Activated T-cell treated with anti-CD3 and anti-CD28 coated beads for 48 hours (primary cell): ENCODE measurements at places on chromosomes 16 and 17.

GRCh38 chr17:12342161-12342560, 321.5 kb downstream of the MAP2K4 start:
- no peak for DNase-seq

- peak; percentile 31 for DNase-seq
These were observed 9.3 kb downstream of the RIPOR1 start for GRCh38 chr16:67537636-67538591.

DNA sequence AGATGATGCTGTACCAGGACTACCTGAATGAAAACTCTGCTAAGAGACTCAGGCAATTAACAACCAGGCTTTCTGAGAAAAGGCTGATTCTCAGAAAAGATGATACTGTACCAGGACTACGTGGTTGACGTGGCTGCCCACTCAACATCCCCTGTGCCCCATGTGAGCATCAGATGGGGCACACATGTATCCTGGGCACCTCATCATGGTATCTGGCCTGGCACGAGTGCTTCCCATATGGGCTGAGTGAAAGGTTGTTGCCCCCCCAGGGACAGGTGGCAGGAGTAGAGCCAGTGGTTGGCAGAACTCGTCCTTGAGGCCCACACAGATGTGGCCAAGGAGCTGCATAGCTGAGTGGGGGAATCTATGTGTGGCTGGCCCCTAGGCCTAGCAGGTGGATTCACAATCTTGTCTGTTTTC, 3.5 kb upstream of the CES4A start:
- peak; percentile 71 for DNase-seq

GRCh38 chr16:79293836-79294460, 306.6 kb downstream of the MAF start:
- DNase-seq = no peak

GRCh38 chr16:4801962-4802658, at the start of gene ROGDI:
TSS of gene ROGDI (minus strand) at chr16:4802633. CDS start at chr16:4802571, 62 bp downstream.
- peak; percentile 67 for DNase-seq

DNA sequence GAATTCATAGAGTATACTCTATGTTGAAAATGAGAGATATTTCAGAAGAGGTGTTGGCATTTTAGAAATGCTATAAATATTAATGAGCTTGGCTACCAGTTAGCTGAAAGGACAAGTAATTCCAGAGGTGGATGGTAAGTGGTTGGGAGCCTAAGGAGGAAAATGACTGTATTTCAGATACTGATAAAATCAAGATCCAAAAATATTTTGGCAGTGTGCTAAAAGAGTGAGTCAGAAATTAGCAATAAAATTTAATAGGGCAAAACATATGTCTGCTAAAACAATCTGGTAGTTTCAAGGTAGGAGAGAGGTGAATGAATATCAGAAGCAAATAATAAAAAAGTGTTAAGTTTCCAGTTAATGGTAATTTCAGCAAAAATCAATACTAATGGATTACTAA, 1287.9 kb downstream of the CDH8 start:
- no peak for DNase-seq

DNA sequence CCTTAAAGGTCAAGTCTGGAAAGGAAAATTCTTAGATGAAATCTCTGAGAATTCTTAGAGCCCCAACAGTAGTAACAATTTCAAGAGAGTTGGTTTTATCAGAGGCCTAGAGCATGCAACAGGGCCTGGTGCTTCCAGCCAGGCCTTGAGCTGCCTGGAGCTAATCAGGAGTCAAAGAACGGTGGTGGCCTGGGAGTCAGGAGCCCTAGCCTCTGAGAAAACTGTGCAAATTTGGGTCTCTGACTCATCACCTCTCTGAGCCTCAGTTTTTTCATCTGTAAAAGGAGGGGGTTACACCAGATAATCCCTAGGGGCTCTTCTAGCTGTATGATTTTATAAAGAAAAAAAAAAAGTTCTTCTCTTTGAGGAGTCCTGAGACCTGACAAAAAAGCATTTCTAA, 227.3 kb upstream of the RPL38 start:
- no peak for DNase-seq

DNA sequence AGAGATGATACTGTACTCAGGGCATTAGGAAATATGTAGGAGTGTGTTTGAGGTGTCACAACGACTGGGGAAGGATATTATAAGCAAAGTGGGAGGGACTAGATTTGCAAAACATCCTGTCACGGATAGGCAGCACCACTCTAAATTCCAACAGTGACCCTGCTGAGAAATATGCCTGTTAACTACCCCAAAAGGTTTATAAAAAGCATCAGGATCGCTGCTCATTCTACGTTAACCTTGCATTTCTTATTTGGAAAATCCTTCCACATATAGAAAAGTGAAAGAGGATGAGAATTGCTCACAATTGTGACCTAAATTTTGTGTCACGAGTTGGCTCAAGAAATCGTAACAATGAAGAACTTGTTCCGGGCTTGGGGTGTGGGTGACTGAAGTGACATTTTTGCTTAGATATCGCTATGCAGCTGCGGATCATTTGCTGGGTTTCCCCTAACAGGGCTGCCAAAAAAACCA, 51.6 kb downstream of the N4BP1 start:
- no peak for DNase-seq

GRCh38 chr16:87648236-87648635, 45.9 kb downstream of the JPH3 start:
- no peak for DNase-seq

- DNase-seq = peak; percentile 50
These were observed 2.3 kb upstream of the NT5M start for GRCh38 chr17:17300624-17301568.

- DNase-seq = no peak
These were observed 103.4 kb downstream of the CYLD start for GRCh38 chr16:50845296-50845695.

- no peak for DNase-seq
These were observed 56.0 kb upstream of the NACA2 start for GRCh38 chr17:61647047-61647446.

DNA sequence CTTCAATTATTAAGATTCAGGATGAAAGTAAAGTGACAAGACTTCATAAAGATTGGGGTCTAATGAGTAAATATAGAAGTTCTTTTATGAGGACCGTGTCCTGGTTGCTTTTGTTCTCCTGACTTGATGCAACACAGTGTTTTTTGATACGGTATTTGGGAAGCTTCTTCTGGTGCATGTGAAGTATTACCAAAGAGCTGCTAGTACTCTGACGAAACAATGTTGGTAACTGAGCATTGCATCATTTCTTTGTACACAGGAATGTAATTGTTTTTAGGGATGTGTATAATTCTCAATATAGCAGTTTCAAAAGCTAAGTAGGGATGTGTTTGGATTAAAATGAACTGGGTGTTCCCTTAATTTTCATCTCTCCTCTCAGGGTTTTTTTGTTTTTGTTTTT, 15.9 kb downstream of the KPNB1 start:
- no peak for DNase-seq

- peak; percentile 65 for DNase-seq
These were observed 847 bp upstream of the PSMC3IP start for GRCh38 chr17:42578282-42578869.

- DNase-seq = no peak
These were observed 259.9 kb upstream of the RPL38 start for GRCh38 chr17:73943416-73944110.

DNA sequence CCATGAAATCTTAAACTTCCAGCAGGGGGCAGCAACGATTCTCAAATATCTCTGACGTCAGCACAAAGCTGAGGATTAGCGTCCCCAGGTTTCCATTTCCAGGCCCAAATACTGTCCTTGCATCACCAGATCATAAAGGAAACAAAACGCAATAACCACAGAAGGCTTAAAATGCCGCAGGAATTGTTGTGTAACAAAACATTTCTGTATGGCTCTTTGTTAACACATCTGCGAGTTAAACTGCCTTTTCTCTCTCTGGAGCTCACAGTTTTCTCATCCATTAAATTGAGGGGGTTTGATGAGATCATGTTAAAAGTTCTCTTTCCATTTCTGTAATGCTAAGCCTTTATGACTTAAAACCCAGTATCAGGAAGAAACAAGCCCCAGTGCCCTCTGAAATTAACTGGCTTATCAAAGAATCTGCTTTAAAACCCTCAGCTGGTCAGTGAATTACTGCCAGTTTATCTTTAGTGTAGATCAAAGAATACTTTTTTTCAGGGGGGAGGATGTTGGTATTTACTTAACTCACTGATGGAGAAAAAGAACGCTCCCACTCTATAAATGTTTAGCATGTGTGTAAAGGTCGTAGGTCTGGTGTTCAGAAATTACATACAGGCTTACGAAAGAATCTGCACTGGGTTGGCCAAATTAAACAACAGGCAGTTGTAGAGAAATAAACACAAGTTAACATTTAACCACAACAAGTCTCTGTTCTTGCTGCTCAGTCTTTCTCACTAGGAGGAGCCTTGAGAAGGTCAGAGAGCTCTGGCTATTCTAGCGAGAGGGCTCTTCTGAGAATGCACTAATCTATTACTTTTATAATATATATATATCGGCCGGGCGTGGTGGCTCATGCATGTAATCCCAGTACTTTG, 10.6 kb upstream of the TERF2 start:
- peak; percentile 37 for DNase-seq

DNA sequence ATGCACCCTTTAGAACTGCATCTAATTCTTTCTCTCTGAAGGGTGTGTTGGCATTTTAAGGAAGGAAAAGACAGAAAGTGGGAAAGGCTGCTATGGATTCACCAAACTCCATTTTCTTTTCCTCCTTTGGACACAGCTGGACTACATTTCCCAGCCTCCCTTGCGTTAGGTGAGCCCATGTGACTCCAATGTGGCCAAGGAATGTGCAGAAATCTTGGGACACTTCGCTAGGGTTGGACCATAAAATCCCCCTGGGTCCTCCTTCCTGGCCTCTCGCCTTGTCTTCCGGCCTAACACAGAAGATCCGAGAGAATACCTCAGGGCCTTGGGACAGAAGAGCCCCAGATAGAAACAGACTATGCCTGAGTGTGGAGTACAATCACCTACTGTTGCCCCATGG, 56.3 kb downstream of the ABCC12 start:
- DNase-seq = no peak

- DNase-seq = peak; percentile 18
These were observed 339.8 kb upstream of the PSMD7 start for GRCh38 chr16:73956587-73957494.

DNA sequence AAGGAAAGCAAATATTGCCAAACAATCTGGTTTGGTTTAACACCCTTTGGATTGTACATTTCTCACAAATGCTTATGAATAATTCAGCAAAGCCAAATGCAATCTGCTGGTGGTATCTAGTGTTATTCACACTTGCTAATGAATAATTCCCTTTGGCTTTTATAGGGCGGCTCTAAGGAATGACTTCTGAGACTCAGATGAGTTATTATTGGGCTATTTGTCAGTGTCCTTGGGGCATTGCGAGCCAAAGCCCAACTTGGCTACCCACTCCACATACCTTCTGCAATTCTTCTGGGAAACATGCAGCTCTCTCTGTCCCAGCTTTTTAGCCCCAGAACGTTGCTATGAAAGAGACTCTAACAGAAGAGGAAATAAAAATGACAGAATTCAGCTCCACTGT, 41.1 kb downstream of the FTO start:
- no peak for DNase-seq

- DNase-seq = no peak
These were observed 43.9 kb upstream of the CCNF start for GRCh38 chr16:2385190-2385836.

DNA sequence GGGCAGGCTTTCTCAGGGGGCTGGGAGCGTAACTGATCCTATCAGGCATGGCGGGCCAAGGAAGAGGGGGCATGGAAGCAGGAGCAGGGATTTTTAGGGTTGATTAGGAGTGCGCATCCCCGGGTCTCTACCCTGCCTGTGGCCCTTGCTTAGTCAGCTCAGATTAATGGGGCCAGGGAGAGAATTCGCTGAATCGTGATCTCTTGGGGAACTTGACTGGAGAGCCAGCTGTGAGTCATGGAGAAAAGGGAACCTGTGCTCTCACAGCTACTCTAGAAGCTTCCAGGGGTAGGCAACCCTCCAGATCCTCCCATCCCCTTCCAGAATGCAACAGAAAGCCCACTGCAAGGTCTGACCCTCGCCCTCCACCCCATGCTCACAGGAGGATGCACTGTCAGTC, 3.6 kb downstream of the FOXN1 start:
- no peak for DNase-seq

- DNase-seq = no peak
These were observed 1.8 kb upstream of the ZNRF1 start for GRCh38 chr16:74997042-74997491.

GRCh38 chr17:35084987-35085386, 21.5 kb upstream of the RFFL start:
- no peak for DNase-seq

DNA sequence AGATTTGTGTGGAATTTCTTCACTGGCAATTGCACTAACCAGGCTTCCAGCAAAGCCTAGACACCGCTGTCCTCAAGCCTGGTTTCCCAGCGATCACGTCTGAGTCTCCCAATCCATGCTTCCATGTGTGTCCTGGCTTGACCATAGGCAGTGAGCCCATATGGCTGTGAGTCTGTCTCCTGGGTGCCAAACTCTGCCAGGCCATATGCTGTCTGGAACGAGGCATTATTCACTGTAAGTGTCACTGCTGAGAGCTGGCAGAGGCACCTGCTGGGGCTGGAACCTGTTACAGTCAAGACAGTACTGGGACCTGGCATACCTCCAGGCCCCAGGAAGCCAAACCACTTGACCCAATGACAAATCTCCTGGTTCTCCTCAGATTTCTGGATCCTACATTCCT, 60.4 kb downstream of the HS3ST2 start:
- DNase-seq = no peak

- no peak for DNase-seq
These were observed 7.0 kb downstream of the G6PC3 start for GRCh38 chr17:44077595-44077909.

- DNase-seq = no peak
These were observed 60.4 kb upstream of the MMP2 start for GRCh38 chr16:55418586-55418985.

- DNase-seq = no peak
These were observed 31.7 kb downstream of the PRPSAP2 start for GRCh38 chr17:18889658-18890057.

- no peak for DNase-seq
These were observed 190.9 kb upstream of the CDH5 start for GRCh38 chr16:66175636-66176035.

DNA sequence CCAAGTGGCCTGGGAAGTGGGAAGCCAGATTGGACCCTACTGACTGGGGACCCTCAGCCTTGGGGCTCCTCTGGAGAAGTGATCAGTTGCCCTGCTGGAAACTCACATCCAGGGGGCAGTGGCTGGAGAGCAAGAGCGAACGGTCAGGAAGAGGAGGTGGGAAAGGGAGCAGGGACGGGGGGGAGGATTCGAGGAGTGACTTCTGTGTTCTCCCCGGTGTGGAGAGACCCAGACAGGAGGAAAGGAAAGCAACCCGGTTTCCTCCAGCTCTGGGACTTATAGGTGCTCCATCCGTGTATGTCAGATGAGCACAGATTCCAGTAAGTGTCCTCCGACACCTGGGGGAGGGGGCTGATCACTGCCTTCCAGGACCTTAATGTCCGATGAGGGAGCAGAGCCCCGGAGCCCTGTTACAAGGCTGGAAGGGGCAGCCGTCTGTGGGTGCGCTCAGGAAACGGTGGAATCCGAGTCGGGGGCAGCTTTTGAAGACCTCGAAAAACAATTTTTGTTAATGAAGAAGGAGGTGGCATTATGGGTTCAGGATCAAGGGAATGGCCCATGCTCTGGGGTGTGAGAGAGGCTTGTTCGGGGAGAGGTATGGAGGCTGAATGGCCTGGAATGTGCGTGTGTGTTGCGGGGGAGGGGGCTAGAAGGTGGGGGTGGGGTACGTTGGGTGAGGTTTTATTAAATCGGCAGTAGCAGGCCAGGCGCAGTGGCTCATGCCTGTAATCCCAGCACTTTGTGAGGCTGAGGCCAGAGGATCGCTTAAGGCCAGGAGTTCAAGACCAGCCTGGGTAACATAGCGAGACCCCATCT, 34.8 kb upstream of the NDRG4 start:
- no peak for DNase-seq
